ENCODE measurements at places on chromosomes 4 and X.

DNA sequence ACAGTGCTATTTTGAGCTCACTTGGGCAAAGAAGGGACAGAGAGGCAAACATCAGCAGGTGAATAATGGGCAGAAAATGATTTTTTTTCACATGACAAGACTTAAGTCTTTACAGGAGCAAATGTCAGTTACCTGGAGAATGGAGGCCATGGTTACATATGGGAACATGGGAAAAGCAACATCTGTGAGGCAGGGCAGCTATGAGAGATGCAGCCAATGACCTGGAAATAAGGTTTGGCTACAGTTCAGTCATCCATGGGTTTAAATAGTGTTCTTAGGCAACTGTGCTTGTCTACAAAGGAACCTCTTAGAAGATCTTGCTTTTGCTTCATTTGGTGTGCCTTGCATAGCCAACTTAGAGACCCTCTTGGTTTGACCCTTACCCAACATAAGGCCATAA lies 490.2 kb upstream of the LCORL start:
- no peak for DNase-seq

GRCh38 chr4:184347251-184348239 lies 126.8 kb downstream of the IRF2 start:
- DNase-seq, result no peak

GRCh38 chr4:141656031-141656430 lies 19.6 kb downstream of the IL15 start:
- DNase-seq, result no peak

GRCh38 chr4:1045193-1045594 lies 33.8 kb downstream of the FGFRL1 start:
- DNase-seq, result no peak

GRCh38 chr4:3410401-3411135 lies 31.2 kb upstream of the HGFAC start:
- DNase-seq, result no peak

DNA sequence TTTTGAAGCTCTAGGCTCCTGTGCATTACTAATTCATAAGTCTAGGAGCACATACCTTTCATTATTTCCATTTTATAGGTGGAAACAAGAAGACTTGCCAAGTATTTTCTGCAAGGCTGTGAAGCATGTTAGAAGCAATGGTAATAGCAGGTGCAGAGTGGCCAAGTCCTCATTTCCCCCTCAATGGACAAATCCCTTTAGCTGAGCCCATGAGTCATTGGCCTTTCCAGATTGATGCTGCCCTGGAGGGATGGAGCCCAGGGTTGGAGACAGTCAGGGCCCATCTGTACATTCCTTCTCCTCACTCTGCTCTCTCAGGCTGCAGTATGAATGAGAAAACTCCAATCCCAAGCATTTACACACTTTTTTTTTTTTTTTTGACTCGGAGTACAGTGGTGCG lies 6.6 kb downstream of the MGST2 start:
- no peak for DNase-seq

GRCh38 chrX:15718283-15718970 lies 19.6 kb upstream of the CA5B start:
- DNase-seq, result no peak

DNA sequence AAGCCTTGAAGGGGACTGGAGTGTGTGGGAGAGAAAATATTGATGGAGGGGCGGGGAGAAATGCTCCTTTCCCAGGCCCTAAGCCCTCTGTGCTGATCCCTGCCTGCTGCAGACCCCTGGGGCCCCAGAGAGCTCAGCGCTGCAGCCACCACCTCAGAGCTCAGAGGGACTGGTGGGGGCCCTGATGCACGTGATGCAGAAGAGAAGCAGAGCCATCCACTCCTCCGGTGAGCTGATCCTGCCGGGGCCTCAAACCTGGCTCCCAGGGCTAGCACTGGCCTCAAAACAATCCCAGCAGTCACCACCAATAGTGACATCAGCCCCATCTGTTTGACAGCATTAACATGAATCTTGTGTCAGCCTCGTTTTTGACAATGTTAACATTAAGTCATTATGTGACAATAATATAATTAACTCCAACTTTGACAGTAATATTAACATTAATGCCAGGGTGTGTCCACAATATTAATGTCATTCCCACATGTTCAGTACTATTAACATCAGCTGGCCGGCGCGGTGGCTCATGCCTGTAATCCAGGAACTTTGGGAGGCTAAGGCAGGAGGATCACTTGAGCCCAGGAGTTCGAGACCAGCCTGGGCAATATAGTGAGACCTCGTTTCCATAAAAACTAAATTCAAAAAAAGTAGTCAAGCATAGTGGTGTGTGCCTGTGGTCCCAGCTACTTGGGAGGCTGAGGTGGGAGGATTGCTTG lies 5.8 kb downstream of the WAS start:
- no peak for DNase-seq

DNA sequence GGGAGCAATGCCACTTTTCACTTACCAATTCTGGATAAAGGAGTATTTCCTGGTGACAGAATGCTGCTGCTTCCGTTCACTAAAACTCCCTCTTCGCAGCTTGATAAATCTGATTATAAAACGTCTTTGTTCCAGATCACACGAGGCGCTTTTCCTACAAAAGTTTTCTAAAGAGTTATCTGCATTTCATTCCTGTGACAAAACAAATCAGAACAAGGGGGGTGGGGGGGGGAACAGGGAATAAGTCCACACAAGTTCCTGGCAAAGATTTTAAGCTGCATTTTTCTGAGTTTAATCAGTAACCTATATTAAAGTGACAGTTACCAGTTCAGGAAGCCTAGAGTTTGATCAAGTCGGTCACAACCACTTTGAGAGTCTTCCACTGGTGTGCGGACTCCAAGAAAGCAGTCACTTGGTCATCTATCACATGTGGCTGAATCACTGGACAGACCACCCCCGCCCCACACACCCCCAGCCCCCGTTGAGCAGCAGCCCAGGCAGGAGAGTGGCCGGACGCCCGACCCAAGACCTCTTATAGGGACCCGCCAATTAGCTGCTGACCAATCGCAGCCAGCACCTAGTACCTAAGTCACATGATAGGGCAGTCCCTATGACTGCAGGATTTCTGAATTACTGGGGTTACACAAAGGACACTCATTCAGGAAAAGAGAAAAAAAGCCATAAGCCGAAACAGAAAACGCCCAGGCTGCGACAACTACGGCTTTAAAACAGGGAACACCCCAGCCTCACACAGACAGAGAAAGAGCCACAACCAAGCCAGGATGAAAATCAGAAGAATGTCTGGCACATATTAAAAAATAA lies 569.3 kb upstream of the DIPK2B start:
- DNase-seq, result peak; percentile 80

DNA sequence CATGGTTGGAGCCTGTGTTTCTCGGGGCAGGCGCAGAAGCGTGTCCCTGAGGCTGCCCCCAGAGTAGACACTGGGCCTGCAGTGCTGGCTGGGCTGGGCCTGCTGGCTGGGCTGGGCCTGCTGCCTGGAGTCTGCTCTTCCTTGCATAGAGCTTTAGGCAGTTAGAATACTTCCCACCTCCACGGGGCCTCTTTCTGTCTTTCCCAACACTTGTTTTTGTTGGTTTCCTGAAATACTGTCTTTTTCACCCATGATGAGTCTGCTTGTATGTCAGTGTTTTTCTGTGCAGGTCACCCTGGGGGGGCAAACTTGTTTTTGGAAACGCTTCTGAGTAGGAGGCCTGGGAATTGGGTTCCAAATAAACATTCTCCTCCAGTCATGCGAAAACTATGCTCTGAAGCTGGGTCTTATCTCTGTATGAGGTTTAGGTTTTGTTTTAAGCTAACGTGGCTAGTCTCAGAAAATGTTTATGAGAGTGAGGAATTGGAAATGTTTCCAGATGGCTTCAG lies 32.2 kb downstream of the TRMT44 start:
- peak; percentile 46 for DNase-seq

DNA sequence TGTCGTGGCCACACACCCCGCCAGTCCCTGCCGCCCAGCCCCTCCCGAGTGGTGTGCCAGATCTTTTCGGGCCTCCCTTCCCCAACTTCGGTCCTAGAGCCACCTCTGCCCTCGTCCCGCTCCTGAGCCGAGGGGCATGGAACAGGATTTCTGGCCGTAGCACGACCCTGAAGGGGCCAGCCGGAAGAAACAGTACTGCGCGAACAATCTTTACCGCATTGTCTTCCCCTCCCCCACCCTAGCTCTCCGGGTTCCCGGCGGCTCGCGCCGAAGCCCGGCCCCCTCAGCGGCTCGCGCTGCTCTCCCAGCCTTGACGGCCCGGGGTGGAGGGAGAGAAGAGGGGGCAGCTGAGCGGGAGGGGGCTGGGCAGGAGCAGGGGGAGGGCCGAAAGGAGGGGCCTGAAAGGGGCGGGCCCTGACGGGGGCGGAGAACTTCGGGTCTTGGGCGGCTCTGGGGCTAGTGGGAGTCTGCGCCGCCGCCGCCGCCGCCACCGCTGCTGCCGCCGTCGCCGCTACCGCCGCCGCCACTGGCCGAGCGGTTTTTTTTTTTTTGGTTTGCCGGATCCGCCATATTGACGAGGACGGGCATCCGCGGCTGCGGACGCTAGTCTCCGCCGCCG lies at the start of gene USP9X:
USP9X (plus strand) TSS at position 553 of the 619 bp plus-strand sequence. CDS start 38,184 bp downstream, outside the sequence.
- peak; percentile 73 for DNase-seq

- no peak for DNase-seq
Observed at GRCh38 chrX:118508635-118509034, 13.0 kb downstream of the DOCK11 start.

- DNase-seq, result no peak
Observed at GRCh38 chrX:53188763-53189162, 36.2 kb downstream of the KDM5C start.

DNA sequence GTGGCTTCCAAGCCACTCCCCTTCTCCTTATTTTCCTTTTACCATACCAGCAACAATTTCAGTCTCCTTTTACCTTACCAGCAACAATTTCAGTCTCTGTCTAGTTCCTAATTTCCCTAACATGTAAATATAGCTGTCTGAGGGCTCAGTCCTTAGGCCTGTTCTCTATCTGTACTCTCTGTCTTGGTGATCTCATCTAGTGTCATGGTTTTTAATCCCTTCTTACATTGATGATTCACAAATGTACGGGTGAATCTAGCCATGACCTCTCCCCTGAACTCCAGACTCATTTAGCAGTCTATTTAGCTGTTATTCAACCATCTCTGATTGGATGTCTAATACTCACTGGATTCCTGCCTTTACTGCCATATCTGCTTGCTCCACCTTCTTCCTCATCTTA lies 7.2 kb downstream of the IL15 start:
- peak; percentile 74 for DNase-seq

DNA sequence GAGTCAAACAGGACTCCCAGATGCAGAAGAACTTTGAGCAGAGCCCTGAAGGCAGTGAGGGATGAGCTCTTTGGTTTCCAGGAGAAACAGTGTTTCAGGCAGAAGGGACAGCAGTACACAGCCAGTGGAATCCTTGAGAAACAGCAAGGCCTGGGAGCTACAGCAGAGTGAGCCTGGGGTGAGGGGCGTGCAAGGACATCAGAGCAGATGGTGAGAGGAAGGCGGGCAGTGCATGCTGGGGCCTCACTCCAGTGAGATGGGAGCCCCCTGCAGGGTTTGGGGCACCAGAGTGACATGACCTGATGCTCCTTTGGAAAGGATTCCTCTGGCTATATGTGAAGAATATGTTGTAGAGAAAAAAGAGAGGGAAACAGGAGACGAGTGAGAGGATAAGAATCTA lies 98.1 kb upstream of the EGFL6 start:
- no peak for DNase-seq

DNA sequence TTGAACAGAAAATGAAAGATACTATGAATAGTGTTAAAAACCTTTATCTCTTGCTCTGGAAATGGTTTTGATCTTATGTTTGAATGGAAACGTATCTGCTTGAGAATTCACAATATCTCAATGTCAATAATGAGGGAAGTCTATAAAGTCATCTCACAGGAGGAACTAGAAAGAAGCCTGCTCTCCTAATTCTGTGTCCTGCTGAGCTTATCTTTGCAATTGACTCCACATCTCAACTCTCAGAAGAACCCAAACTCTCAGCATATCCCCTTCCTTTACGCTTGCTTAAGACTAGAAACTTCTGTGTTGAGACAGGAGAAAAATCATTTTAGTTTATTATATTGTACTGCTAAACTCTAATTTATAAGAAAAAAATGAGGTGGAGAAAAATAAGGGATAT lies 8.3 kb upstream of the PF4V1 start:
- no peak for DNase-seq

- DNase-seq, result no peak
Observed at GRCh38 chr4:156575430-156576073, 396.0 kb downstream of the PDGFC start.

- no peak for DNase-seq
Observed at GRCh38 chr4:4758681-4759080, 100.8 kb upstream of the MSX1 start.

- peak; percentile 80 for DNase-seq
Observed at GRCh38 chr4:26083987-26084386, 170.0 kb downstream of the SMIM20 start.

- no peak for DNase-seq
Observed at GRCh38 chrX:153526801-153527200, 9.4 kb downstream of the ATP2B3 start.

DNA sequence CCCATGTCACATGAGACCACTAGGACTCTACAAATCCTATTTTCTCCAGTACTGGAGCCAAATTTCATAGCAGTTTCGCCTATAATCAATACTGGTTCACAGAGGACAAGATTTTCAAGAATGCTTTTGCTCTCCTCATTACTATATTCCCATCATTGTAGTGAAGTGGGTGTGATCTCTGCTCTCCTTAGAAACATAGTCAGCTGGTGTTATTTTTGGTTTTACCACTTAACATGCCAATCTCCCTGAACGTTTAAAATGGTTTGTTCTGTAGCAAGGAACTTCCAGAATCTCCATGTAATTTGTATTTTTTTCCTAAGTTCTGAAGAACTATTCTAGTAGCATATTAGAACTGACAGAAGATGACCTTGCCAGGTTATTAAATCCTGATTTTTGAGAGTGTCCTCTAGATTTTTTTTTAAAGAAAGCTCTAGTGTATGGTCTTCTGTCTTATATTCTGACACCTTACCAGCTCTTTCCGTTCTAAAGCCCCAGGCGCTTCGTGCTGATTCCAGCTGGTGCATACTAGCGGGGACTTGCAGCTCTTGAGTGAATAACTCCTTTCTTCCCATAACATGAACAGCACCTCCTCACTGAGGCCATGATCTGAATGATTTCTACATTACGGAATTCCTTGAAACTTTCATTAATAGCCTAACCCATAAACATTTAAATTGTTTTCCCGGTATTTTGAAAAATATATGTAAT lies 1372.9 kb downstream of the TECRL start:
- DNase-seq, result no peak

DNA sequence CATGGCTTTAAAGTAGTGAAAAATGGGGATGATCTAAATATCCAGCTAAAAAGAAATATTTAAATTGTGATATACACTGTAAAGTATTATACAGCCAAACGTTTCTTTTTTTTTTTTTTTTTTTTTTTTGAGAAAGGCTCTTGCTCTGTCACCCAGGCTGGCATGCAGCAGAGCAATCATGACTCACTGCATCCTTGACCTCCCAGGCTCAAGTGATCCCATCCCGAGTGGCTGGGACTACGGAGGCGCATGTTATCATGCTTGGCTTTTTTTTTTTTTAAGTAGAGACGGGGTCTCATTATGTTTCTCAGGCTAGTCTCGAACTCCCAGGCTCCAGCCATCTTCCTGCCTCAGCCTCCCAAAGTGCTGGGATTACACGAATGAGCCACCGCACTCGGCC lies 17.1 kb downstream of the SMIM14 start:
- DNase-seq, result peak; percentile 87

- no peak for DNase-seq
Observed at GRCh38 chr4:13986548-13986947, 359.0 kb upstream of the BOD1L1 start.
